ENCODE measurements at places on chromosomes 7 and 10.

GRCh38 chr10:73865459-73866442, 8.6 kb downstream of the CAMK2G start:
- H3K36me3 ChIP-seq: peaks cover 19% of the 10 kb centered on the region
- DNase-seq: no peak
- no peaks in the 10 kb centered on the region for H3K27me3 ChIP-seq
- H3K4me1 ChIP-seq: no peaks in the 10 kb centered on the region
- H3K4me3 ChIP-seq: no peak overlapping the region

GRCh38 chr10:132418527-132419416, 21.8 kb downstream of the PWWP2B start:
- H3K27ac ChIP-seq: peak overlapping the region; percentile 62
- H3K4me1 ChIP-seq: peaks cover 22% of the 10 kb centered on the region
- no peak for DNase-seq
- H3K4me3 ChIP-seq: no peak overlapping the region
- H3K27me3 ChIP-seq: no peaks in the 10 kb centered on the region
- peaks cover 7% of the 10 kb centered on the region for H3K36me3 ChIP-seq

- H3K4me1 ChIP-seq: peaks cover 15% of the 10 kb centered on the region
- no peaks in the 10 kb centered on the region for H3K36me3 ChIP-seq
- DNase-seq: peak; percentile 54
- H3K4me3 ChIP-seq: no peak overlapping the region
- peak overlapping the region; percentile 59 for H3K27ac ChIP-seq
Measured at GRCh38 chr10:68153473-68154210, 44.4 kb downstream of the MYPN start.

DNA sequence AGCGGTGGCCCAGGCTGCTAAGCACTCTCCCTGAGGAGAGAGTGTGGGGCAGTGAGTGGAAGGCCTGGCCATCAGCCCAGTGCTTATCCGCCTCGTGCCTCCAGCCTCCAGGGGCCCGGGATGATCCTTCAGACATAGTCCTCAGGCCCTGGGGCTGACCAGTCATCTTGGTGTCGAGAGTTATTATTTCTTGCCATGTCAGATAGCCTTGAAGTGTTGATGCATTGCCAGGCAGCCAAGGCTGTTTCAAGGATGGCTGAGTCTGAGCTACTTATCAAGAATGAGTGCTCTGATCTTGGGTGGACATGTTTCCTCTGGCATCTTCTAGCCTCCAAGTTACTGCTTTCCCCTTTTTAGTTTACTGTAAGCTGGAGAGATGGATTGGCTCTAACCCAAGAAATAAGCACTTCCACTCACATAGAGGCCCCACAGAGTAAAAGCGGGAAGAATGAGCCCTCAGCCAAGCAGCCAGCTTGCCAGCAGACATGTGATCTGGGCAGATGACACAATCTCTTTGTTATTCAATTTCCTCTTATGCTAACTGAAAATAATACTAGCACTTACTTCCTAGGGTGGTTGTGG, 136.5 kb upstream of the NAMPT start:
- no peak overlapping the region for H3K4me3 ChIP-seq
- no peaks in the 10 kb centered on the region for H3K27me3 ChIP-seq
- H3K27ac ChIP-seq: peak overlapping the region; percentile 5
- H3K4me1 ChIP-seq: peaks cover 43% of the 10 kb centered on the region
- no peaks in the 10 kb centered on the region for H3K36me3 ChIP-seq
- no peak for DNase-seq

DNA sequence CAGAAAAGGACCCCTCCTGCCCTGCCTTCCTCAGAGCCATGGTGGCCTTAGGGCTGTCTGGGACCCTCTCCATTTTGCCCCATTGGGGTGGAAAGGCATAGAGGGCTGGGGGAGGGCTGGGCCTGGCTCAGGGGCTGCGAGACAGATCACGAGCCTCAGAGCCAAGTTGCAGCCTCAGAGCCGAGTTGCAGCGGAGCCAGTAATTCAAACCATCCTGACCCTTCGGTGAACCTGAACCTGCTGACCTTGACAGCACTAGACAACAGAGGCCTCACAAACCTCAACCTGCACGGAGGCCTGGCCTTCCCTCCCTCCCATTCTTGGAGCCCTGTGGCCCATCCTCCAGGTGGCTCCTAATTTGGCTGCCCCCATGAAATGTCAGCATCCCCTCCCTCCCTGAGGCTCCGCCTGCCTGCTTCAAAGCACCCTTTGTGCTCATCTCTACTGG, 45.4 kb downstream of the PAX2 start:
- no peaks in the 10 kb centered on the region for H3K36me3 ChIP-seq
- no peak for DNase-seq
- no peak overlapping the region for H3K4me3 ChIP-seq
- H3K4me1 ChIP-seq: no peaks in the 10 kb centered on the region
- no peak overlapping the region for H3K27ac ChIP-seq
- peaks cover 26% of the 10 kb centered on the region for H3K27me3 ChIP-seq
